ENCODE measurements at places on chromosomes 16 and 17. TPM values are rescaled to one million over a fixed set of nuclear protein-coding genes. Genes with fewer than 3 reads are reported as not detected.

GRCh38 chr17:79948406-79948944 lies 87.2 kb downstream of the TBC1D16 start:
- H3K4me1 ChIP-seq: peaks cover 5% of the 10 kb centered on the region
- H3K36me3 ChIP-seq: peaks cover 89% of the 10 kb centered on the region
- DNase-seq: no peak
- no peak overlapping the region for H3K4me3 ChIP-seq
- H3K27ac ChIP-seq: no peak overlapping the region
- no peaks in the 10 kb centered on the region for H3K27me3 ChIP-seq

DNA sequence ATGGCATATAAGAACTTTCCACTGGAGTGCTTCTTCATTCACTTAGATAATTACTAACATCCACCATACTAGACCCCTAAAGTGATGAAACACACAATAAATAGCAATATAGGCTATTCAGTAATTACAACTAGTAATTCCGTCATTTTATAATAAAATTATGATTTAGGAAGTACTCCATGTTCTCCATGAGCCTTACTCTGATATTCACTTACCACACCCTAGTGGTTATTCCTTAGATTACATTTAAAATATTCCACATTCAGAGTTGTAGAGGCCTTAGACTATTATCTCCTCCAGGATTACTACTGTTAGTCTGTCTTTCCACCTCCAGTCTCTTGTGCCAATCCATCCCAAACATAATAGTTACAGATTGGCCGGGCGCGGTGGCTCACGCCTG lies 62.4 kb downstream of the STH start:
- H3K27ac ChIP-seq: no peak overlapping the region
- H3K36me3 ChIP-seq: peaks cover 13% of the 10 kb centered on the region
- peak; percentile 37 for DNase-seq
- no peak overlapping the region for H3K4me3 ChIP-seq
- no peaks in the 10 kb centered on the region for H3K27me3 ChIP-seq

GRCh38 chr17:59378675-59379074 lies 47.2 kb downstream of the YPEL2 start:
- peaks cover 28% of the 10 kb centered on the region for H3K4me1 ChIP-seq
- DNase-seq: peak; percentile 72
- H3K27ac ChIP-seq: peak overlapping the region; percentile 7
- no peaks in the 10 kb centered on the region for H3K27me3 ChIP-seq
- peaks cover 12% of the 10 kb centered on the region for H3K36me3 ChIP-seq
- no peak overlapping the region for H3K4me3 ChIP-seq

The ADPRM gene
- 21.8 TPM for polyA plus RNA-seq
